ENCODE measurements at places on chromosomes 2 and 18. TPM values are rescaled to one million over a fixed set of nuclear protein-coding genes. Genes with fewer than 3 reads are reported as not detected.

DNA sequence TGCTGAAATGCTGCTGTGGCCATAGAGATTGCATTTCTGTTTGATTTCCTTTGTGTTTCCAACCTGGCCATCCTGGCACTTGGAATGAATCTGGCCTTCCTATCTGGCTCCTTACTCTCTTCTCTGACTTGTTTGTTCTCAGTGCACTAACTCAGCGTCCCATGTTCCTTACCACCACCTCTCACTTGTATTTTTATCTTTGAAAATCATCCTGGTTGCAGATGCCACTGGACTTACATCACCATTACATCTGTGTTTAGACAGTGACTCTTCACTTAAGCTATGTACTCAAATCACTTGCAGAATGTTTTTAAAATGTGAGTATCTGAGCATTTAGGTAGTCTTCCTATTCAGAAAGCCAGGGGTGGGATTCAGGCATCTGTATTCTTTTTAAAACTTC is 239.5 kb downstream of the WDR7 start:
- no peak for DNase-seq

DNA sequence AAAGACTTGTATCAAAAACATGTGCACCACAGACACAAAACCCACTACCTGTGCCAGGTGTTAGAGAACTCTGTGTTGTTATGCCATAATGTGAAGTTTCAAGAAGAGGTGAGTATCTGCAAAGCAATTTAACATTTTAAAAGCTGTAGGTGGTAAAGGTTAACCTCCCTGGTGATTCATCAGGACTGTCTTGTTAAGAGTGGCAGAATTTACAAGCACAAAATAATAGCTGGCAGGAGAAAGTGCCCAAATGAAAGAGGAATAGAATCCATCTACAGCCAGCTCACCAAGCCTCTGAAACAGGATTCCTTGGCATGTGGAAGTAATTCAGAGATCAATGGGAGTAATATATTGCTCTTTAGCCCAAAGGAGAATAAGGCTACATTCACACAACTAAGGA is 230.7 kb downstream of the AFF3 start:
- DNase-seq, result no peak

GRCh38 chr18:35580701-35581539 is 620 bp upstream of the GALNT1 start:
- DNase-seq, result peak; percentile 59

DNA sequence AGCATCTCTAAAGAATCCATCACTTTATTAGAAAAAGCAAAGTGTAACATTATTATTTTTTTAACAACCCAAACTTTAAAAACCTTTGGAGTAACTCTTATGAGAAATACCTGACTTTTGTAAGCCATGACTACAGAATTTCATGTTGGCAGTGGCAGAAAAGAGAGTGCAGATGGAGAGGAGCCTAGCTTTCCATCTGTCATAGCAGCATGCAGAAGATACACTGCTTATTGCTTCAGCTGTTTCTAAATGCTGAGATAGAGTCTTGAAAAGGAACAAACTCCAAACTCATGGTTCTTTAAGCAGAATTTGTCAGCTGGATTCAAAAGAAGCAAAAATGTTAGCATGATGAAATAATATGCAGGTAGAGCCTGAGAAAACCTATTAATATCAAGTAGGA is 1130.3 kb downstream of the DPP10 start:
- DNase-seq, result no peak

GRCh38 chr2:143282684-143283083 is 153.5 kb downstream of the ARHGAP15 start:
- no peak for DNase-seq

DNA sequence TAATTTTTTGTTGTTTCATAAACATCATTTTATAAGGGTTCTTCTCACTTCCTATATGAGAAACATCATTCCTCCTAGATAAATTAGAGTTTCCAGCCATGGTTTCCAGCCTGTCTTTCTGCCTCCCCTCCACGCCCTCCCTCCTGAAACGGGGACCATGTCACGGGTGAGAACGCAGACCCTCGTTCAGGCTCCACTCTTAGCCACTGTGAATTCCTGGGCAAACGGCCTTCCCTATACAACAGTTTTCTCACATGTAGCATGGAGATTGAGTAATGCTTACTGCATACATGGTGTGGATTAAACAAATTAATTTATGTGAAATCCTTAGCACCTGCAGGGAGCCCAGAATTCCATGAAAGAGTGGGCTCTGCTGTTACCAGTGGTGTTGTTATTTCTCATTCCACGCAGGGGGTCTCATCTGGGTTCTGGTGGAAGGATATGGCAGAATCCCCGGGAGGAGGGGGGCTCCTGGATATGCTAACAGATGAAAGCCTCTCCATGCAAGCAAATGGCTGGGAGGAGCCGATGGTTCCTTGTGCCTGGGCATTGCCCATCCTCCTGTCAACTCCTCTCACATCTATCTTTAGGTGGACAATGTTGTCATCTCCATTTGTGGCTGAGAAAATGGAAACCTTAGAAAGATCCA is 54.0 kb upstream of the TWIST2 start:
- no peak for DNase-seq

DNA sequence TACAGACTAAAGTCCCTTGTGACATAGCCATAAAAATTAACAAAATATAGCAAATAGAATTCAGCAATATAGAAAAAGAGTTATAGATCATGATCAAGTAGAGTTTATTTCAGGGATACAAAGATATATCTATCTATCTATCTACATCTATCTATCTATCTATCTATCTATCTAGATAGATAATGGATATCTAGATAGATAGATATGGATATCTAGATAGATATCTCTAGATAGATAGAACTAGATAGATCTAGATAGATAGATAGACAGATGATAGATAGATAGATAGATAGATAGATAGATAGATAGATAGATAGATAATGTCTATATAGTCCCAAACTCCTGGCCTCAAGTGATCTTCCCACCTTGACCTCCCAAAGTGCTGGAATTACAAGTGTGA is 17.3 kb upstream of the CHMP3 start:
- no peak for DNase-seq

DNA sequence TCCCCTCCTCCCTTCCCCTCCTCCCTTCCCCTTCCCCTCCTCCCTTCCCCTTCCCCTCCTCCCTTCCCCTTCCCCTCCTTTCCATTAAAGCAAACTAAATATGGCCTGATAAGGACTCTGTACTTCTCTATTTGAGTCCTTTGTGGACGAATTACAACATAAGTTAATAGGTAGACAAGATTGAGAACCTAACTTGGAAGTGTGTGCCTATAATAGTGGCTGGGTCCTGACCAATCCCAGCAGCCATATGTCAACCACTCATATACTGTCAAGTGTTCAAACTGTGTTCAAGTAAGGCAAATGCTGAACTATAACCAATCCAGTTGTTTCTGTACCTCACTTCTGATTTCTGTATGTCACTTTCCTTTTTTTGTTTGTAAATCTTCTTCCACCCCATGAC is 97.1 kb upstream of the RBMS1 start:
- DNase-seq, result no peak

- no peak for DNase-seq
These were observed 30.0 kb upstream of the KLHL14 start for GRCh38 chr18:32802591-32803451.

DNA sequence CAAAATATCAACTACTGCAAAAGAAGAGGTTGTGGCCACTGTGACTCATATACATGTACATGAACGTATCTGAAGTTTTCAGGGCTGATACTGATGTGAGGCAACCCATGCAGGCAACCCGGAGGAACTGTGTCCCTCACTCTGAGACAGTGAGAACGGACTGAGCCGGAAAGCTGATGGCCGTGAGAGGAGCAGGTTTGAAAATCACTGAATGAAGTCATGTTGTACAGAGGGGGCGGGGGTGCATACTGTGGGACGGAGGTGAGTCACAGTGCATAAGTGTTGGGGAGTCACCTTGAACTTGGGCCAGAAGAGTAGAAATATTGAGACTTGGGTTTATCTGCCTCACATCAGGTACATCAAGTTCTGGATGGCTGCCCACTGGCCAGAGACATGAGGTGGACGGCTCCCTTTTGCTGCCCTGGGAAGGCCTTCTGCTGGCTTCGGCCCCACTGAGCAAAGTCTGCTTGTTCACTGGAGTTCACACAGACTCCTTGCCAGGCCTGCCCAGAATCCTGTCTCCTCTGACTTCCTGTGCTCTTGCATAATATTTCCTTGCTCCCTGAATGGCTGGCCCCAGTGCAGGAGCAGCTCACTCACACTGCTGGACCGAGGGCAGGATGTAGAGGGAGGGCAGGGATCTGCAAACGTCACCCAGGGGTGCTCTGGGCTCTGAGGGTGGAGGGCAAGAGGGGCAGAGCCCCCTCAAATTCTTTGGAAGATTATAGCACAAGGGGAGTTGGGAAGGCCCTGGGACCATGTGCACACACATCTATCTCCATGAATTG is 18.1 kb downstream of the EPAS1 start:
- no peak for DNase-seq

The IL37 gene
- polyA plus RNA-seq, result not detected

The PCARE gene
- polyA plus RNA-seq, result not detected

The DCTN1 gene
- 84.2 TPM for polyA plus RNA-seq

Data from muscle of arm (tissue), 14 donors.